ENCODE measurements at places on chromosomes 2 and 18. TPM values are rescaled to one million over a fixed set of nuclear protein-coding genes. Genes with fewer than 3 reads are reported as not detected.

Gene MALT1
- polyA plus RNA-seq, result 24.6 TPM

Gene ZNF407
- polyA plus RNA-seq, result 10.0 TPM

Gene SLC38A11
- 11.1 TPM for polyA plus RNA-seq

Gene CDCA7
- 38.5 TPM for polyA plus RNA-seq

Gene GPR45
- polyA plus RNA-seq, result not detected

- no peak for DNase-seq
Measured at GRCh38 chr18:32884543-32884942, 111.7 kb upstream of the KLHL14 start.

DNA sequence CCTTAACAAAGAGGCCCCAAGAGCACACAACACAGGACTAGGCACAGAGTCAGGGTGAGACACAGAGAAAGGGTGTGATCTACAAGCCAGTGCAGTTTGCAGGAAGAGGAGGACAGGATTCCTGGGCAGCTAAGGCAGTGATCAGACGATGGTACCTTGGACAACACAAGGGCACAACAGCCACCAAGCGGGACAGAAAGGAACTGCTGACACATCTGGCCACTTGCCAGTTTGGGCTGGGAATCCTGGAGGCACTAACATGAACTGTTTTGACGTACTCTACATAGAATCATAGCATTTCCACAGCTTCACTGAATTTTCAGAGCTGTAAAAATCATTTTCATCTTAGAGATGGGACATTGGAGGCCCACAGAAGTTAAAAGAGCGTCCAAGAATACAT is 221.5 kb upstream of the SLC35G4 start:
- no peak for DNase-seq

GRCh38 chr2:36088716-36089328 is 266.8 kb upstream of the CRIM1 start:
- DNase-seq, result no peak

DNA sequence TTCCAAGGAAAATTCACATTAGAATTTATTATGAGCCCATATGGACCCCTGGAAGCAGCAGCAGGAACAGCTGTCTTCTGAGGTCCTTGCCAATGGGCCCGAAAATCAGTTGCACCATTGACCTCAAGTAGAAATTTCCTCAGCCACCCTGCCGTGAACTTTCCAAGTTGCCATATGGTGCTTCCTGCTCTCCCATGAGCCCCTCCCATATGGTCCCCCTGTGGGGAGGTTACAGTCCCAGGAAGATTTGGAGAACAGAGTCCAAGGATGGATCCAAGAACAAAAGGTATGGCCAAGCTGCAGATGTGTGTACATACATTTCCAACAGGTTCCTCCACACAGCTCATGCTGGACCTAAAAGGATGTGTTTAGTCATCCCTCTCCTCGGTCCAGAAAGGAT is 34.6 kb downstream of the DIPK1C start:
- DNase-seq, result no peak

GRCh38 chr2:55146263-55146662 is 85.8 kb downstream of the CLHC1 start:
- no peak for DNase-seq

DNA sequence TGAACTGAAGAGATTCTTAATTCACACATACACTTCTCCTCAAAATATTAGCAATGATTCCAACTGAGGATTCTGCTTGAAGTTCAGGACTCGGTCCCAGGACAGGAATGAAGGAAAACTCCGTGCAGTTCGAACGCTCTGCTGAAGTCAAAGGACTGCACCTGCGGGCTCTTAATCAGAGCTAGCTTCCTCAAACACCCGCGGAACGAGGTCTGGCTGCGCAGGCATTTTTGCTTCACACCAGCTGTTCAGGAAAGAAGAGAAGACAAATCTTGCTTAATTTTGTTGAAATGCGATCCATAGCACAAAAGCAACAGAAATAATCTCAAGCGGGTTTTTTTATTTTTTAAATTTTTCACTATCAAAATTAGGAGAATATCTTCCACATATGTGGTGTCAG is 175.6 kb downstream of the LAMA1 start:
- no peak for DNase-seq

DNA sequence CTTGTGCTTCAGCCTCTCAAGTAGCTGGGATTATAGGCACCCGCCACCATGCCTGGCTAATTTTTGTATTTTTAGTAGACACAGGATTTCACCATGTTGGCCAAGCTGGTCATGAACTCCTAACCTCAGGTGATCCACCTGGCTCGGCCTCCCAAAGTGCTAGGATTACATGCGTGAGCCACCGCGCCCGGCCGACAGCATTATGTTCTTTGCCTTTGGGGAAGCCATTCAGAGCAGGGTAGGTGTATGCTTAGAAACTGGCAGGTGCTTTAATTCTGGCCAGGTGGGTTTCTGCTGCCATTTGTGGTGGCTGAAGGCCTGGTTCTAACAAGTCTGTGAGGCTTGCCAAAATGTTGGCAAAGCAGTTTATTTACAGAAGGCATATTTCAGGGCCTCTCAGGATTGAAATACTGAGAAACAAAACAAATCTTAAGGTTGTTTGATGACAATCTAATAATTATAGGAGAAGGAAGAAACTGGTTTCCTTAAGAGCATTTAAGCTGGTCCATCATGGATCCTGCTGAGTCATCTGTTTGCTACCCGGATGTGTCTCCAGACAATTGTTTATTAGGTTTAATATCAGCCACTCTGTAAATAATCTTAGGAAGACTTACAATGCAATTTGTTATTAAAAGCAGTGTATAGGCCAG is 16.0 kb downstream of the SLC20A1 start:
- DNase-seq, result no peak

DNA sequence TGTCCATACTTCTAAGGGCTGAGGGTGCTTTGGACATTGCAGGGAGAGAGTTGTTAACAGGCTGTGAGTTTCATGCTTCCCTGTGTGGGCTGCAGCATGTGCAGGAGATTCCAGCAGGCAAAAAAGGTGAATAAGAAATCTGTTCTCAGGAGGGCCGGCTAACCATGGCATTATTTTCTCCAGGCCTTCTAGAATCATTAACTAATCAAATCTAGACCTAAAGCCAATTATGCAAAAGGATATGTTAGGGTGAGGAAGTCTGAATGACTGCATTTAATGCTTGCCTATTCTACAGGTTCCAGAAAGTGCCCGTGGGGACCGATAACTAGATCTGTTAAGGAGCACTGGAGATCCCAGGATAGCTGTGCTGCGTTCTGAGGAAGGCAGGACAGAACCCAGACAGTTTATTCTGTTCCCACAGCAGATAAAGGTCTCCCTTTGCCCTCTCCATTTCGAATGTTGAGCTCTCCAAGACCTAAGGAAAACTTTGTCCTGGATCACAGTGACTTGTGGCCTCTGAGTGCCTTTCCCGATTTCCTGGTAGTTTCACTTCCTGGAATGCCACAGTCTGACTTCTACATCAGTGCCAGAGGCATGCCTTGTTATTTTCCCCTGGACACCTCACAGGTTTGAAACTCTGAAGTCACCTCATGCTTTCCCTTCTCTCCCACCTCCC is 50.0 kb upstream of the ZFP36L2 start:
- DNase-seq, result no peak

- no peak for DNase-seq
Measured at GRCh38 chr2:177232098-177232704, 19.6 kb downstream of the HNRNPA3 start.

GRCh38 chr18:60894254-60894945 is 438.8 kb upstream of the CDH20 start:
- no peak for DNase-seq

- peak; percentile 65 for DNase-seq
Measured at GRCh38 chr2:8685697-8686358, 4.0 kb downstream of the ID2 start.

- DNase-seq, result no peak
Measured at GRCh38 chr2:79120194-79120713, at the start of gene REG1A. Gene REG1A, plus strand, starts transcription at chr2:79120488. Its CDS starts 374 bp downstream, at chr2:79120862.

- no peak for DNase-seq
Measured at GRCh38 chr2:162734866-162735265, 103.7 kb downstream of the KCNH7 start.

DNA sequence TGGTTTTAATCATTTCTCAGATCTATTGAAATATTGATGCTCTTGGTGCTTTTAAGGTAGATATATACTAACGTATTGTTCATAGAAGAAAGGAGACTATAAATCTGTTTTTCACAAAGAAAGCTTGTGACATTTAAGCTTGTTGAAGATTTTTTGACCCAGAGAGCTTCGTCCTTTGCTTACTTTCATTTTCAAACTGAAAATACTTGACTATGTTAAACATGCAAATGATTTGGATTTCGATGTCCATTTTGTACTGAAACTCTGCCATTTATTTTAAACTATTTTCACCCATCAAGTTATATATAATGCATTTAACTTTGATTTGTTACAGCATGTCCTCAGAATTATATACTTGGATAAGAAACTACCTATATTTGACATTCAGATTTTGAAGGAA is 85.2 kb downstream of the SLC4A10 start:
- DNase-seq, result no peak

Data from left renal cortex interstitium (tissue), 4 donors.